ENCODE measurements at places on chromosomes 4 and X.

- no peak for DNase-seq
These were observed 53.5 kb upstream of the IL21 start for GRCh38 chr4:122674371-122674770.

GRCh38 chrX:70254063-70254400, 6.0 kb downstream of the P2RY4 start:
- no peak for DNase-seq

DNA sequence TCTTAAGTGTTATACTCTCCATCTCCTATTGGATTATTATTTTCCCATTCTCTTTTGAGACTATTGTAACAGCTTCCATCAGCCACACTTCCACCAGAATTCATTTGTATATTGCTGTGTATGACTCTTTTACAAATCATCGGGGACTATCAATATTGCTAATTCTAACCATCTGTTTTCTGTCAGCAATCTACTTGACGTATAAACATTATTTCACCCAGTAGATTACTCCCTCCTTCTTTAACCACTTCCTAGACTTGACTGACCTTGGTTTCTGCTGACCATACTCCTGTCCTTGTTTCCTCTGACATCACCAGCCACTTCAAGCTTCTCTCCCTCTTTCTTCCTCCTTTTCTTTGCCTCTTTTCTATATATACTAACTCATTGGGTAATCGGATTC, 402.9 kb downstream of the PCDH18 start:
- no peak for DNase-seq

DNA sequence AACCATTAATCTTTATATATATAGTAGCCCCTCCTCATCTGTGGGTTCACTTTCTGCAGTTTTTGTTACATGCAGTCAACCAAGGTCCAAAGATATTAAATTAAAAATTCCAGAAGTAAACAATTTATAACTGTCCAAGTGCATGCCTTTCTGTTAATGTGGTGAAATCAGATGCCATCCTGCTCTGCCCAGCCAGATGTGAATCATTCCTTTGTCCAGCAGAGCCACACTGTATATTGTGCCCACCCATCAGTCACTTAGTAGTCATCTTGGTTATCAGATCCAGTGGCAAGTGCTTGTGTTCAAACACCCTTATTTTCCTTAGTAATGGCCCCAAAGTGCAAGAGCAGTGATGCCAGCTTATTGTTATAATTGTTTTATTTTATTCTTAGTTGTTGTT, 17.2 kb upstream of the PRDM5 start:
- no peak for DNase-seq

DNA sequence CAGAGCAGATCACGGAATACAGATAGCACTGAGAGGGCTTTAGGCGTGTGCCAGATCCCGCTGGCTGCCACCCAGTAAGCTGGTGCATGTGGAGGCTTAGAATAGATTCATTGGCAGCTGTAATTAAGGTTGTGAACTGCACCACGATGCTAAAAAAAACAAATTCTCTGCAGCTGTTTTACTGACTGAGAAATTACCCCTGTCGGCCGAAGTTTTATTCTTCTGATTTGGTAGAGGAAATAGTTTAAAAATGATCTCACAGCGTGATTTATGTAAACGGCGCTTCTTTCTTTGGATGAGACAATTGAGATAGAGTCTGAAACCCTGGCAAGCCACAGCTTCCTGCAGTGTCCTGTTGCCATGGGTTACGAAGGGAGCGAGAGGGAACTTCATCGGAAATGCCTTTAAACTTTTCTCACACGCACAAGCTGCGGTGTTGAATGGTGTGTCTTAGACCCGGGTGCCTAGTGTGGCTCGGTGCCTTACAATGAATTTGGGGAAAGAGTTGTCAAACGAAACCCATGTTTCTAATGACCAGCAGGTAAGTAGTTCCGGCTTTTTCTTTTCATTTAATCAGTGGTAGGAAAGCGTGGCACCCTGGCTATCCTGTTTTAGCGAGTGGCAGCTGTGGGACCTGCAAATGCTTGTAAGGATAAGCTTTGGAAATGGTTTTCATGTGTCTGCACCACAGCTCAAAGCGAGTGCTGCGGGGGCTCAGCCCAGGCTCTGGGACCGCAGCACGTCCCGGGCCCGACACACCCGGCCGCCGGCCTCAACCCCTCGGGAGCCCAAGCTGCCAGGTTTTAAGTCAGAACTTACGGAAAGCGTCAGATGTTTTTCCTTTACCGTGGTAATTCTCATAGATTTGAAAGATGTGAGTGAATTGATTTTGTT, 71.7 kb upstream of the HGFAC start:
- DNase-seq, result peak; percentile 27

GRCh38 chr4:7716010-7716721, 223.5 kb downstream of the AFAP1 start:
- DNase-seq, result no peak

GRCh38 chr4:121056066-121056465, 16.3 kb downstream of the NDNF start:
- no peak for DNase-seq

GRCh38 chr4:168844353-168845049, 165.6 kb downstream of the CBR4 start:
- DNase-seq, result no peak

GRCh38 chr4:529563-529962, 30.6 kb downstream of the PIGG start:
- DNase-seq, result no peak

DNA sequence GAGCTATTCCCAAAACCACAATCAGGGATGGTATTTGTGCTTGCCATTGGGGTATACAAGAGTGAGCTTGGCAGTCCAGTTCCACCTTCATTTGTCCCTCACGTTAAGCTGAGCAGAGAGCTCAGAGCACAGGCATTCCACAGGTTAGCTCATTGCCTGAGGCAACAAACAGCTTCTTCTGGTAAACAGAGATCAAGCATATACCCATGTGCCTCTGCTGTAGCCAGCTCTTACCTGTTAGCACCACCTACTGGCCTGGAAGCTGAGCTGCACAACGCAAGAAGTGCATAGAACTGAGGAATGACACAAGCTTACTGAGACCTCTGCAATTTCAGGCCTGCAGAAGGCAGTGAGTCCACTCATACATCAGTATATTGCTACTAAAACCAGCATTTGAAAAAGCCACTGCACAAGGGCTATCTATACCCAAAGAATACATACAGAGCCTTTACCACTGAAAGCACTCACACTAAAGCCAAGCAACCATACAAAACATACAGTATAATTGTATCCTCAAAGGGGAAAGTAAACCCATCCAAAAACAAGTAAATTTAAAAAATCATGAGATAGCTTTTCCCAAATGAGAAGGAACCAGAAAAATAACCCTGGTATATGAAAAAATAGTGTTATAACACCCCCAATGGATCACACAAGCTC, 258.3 kb upstream of the GABRA2 start:
- DNase-seq, result no peak

- DNase-seq, result no peak
These were observed 162.0 kb upstream of the ATP6AP2 start for GRCh38 chrX:40418813-40419195.

DNA sequence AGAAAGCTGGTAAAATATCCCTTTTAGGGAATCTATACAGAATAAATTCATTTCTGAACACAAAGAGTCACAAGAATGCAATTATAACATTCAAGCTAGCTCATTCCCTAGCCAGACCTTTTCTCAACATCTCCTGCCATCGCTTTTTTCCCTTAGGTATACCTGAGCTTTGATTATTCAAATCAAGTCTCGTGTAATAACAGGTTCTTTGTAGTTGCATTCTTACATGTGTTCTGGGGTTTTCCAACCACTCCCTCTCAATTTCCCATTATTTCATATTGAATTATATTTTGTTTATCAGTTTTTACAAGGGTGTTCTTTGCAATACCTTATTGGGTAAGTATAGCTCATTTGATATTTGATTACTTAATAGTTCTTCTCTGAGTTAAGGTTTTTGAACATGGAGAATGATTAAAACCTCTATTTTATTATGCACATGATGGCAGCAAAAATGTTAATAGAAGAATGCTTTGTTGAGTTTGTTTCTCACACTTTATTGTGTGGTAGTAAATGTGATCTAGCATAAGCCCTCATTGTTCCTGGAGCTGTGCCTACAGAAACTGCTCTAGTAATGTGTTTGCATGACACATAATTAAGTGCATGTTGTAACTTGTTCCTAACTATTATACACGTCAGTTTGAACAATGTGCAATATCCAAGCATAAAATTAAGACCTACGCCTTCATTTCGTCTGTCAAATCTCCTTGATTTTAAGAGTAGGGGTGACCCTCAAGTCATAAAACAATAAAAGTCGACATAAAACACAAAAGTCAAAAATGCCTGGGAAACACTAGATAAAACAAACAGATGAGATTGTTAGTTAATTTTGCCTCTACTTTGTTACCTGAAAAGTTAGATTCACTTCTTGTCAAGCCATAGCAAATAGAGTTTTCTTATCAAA, 124.0 kb upstream of the POF1B start:
- DNase-seq, result no peak

- no peak for DNase-seq
These were observed 21.6 kb downstream of the PCDH18 start for GRCh38 chr4:137510557-137511265.

- DNase-seq, result no peak
These were observed 122.2 kb downstream of the UBE2K start for GRCh38 chr4:39820186-39820585.

- no peak for DNase-seq
These were observed 17.3 kb upstream of the C1GALT1C1 start for GRCh38 chrX:120647127-120647526.

- DNase-seq, result no peak
These were observed 161.7 kb downstream of the DCHS2 start for GRCh38 chr4:154329939-154330338.

GRCh38 chrX:7184816-7185215, 36.9 kb upstream of the PUDP start:
- DNase-seq, result no peak

- no peak for DNase-seq
These were observed 341.2 kb upstream of the BOD1L1 start for GRCh38 chr4:13968723-13969122.

- DNase-seq, result no peak
These were observed 210.7 kb upstream of the SLC7A11 start for GRCh38 chr4:138452826-138453225.

GRCh38 chrX:154484255-154485149, 1.9 kb downstream of the UBL4A start:
- DNase-seq, result no peak

DNA sequence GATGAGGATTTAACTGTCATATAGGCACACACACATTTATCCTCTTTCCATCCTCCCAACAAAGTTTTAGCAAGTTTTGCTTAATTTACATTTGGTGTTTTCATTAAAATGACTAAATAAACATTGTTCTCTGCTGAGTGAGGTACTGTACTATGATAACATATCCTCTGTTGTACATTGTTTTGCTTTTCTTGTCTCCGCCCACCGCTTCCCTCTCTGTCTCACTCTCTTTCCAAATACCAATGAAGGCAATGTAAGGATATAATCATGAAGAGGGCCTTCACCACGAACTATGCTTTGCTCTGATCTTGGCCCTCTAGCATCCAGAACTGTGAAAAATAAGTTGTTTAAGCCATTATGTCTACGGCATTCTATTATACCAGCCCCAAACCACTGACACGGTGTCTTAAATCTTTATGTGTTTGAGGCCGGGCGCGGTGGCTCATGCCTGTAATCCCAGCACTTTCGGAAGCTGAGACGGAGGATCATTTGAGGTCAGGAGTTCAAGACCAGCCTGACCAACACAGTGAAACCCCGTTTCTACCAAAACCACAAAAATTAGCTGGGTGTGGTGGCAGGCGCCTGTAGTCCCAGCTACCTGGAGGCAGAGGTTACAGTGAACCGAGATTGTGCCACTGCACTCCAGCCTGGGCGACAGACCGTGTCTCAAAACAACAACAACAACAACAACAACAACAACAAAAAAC, 65.3 kb downstream of the HPRT1 start:
- DNase-seq, result no peak

DNA sequence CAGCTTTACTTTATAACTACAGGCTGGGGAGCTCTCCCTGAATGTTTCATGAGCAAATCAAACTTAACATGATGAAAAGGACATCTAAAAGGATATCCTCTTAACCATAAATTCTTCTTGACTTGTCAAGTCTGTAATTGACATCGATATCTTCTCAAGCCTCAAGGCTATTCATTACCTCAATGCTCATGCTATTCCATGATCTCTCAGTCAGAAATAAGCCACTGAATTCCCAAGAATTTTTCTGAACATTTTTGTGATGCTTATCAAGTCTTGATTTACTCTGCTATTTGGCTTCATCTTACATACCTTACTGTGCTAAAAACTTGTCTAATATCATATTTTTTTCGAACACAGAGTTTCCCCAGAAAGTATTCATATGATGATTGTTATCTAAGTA, 433.4 kb downstream of the PDGFC start:
- DNase-seq, result no peak

- no peak for DNase-seq
These were observed 29.1 kb downstream of the PPP2R2C start for GRCh38 chr4:6443035-6444023.

- no peak for DNase-seq
These were observed 48.4 kb downstream of the DHRSX start for GRCh38 chrX:2452317-2452784.

DNA sequence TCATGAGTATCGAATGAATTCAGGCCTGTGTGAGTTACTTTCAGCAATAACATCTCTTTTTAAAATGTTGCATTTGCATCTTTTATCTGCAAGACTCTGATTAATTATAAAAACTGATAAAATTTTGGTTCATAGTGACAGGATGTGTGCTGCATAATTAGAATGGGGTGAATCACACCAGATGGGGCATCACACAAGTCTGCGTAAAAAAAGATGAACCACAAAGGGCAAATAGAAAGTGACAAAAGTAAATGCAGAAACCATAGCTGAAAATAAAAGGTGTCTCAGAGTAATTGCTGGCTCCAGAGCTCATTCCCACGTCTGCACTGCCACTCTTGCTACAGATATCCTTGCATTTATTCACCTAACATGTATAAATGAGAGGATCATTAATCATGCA, 131.1 kb downstream of the HS3ST1 start:
- no peak for DNase-seq

GRCh38 chr4:71275004-71275403, 63.8 kb upstream of the SLC4A4 start:
- no peak for DNase-seq

- DNase-seq, result peak; percentile 14
These were observed 180.7 kb downstream of the CEP135 start for GRCh38 chr4:56129431-56129861.

Data from activated naive CD8-positive, alpha-beta T cell treated with anti-CD3 and anti-CD28 coated beads, Interleukin-2, amount 50 U/mL, for 24 hours (primary cell).